Muscle of leg (tissue), 16 donors: ENCODE measurements at places on chromosomes 7 and 10. TPM values are rescaled to one million over a fixed set of nuclear protein-coding genes. Genes with fewer than 3 reads are reported as not detected.

GRCh38 chr7:131765575-131765974 is 209.1 kb upstream of the PODXL start:
- H3K27me3 ChIP-seq, result peaks cover 2% of the 10 kb centered on the region
- DNase-seq, result no peak
- H3K4me1 ChIP-seq, result no peaks in the 10 kb centered on the region
- no peak overlapping the region for H3K27ac ChIP-seq
- no peak overlapping the region for H3K4me3 ChIP-seq
- no peaks in the 10 kb centered on the region for H3K36me3 ChIP-seq

- DNase-seq, result peak; percentile 73
- no peaks in the 10 kb centered on the region for H3K36me3 ChIP-seq
- no peak overlapping the region for H3K27ac ChIP-seq
- no peaks in the 10 kb centered on the region for H3K4me1 ChIP-seq
- no peaks in the 10 kb centered on the region for H3K27me3 ChIP-seq
These were observed 9.6 kb upstream of the AGR3 start for GRCh38 chr7:16891338-16891737.

- no peaks in the 10 kb centered on the region for H3K36me3 ChIP-seq
- H3K27ac ChIP-seq, result peak overlapping the region; percentile 62
- DNase-seq, result no peak
These were observed 205.9 kb upstream of the SVIL start for GRCh38 chr10:29840516-29841276.

DNA sequence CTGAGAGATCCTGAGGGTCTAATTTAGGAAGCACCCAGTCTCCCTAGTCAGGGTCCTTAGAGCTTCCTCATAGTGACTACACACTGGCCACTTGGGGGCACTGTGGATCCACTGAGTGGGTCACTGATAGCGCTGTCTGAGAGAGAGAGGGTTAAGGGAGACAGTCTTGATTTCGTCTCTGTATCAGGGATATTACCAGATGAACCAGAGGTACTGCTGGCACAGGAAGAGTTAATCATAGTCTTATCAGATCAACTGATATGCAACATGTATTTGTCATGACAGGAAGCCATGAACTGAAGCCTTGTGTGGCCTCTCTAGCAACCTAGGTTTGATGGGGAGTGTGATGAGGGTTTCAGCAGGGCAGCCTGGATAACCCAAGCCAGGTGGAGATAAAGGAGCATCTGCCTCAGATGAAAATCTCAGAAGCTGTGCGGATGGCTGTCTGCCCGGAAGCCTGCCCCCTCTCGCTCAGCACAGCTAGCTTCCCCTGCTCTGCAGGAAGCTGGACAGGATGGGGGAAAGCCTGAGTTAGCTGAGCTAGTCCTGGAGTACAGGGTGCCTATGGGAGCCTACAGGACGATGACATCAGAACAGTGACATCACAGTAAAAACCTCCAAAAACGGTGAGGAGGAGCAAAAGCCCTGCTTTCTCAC is 214.0 kb upstream of the PRSS1 start:
- DNase-seq, result peak; percentile 42
- H3K27ac ChIP-seq, result no peak overlapping the region
- H3K27me3 ChIP-seq, result no peaks in the 10 kb centered on the region
- no peaks in the 10 kb centered on the region for H3K4me1 ChIP-seq
- H3K4me3 ChIP-seq, result no peak overlapping the region

- H3K4me1 ChIP-seq, result peaks cover 17% of the 10 kb centered on the region
- no peaks in the 10 kb centered on the region for H3K27me3 ChIP-seq
- H3K27ac ChIP-seq, result no peak overlapping the region
- no peak for DNase-seq
- H3K36me3 ChIP-seq, result no peaks in the 10 kb centered on the region
- H3K4me3 ChIP-seq, result no peak overlapping the region
These were observed 64.4 kb downstream of the ASB13 start for GRCh38 chr10:5601826-5602495.

GRCh38 chr7:22549667-22550513 is 49.9 kb upstream of the STEAP1B start:
- H3K4me3 ChIP-seq, result peak overlapping the region; percentile 33
- H3K27me3 ChIP-seq, result peaks cover 27% of the 10 kb centered on the region
- no peak overlapping the region for H3K27ac ChIP-seq
- DNase-seq, result no peak
- no peaks in the 10 kb centered on the region for H3K36me3 ChIP-seq

- H3K4me3 ChIP-seq, result no peak overlapping the region
- no peak overlapping the region for H3K27ac ChIP-seq
- no peaks in the 10 kb centered on the region for H3K4me1 ChIP-seq
- DNase-seq, result no peak
- peaks cover 6% of the 10 kb centered on the region for H3K36me3 ChIP-seq
These were observed 67.9 kb upstream of the OGDHL start for GRCh38 chr10:49830016-49830415.

GRCh38 chr7:152872061-152872744 is 112.7 kb downstream of the ACTR3B start:
- H3K27me3 ChIP-seq, result no peaks in the 10 kb centered on the region
- H3K4me3 ChIP-seq, result no peak overlapping the region
- DNase-seq, result no peak
- no peak overlapping the region for H3K27ac ChIP-seq
- H3K36me3 ChIP-seq, result no peaks in the 10 kb centered on the region

GRCh38 chr10:3231951-3232730 is 59.6 kb upstream of the PITRM1 start:
- H3K27me3 ChIP-seq, result no peaks in the 10 kb centered on the region
- H3K27ac ChIP-seq, result no peak overlapping the region
- DNase-seq, result peak; percentile 46
- H3K4me1 ChIP-seq, result peaks cover 10% of the 10 kb centered on the region
- H3K4me3 ChIP-seq, result no peak overlapping the region

DNA sequence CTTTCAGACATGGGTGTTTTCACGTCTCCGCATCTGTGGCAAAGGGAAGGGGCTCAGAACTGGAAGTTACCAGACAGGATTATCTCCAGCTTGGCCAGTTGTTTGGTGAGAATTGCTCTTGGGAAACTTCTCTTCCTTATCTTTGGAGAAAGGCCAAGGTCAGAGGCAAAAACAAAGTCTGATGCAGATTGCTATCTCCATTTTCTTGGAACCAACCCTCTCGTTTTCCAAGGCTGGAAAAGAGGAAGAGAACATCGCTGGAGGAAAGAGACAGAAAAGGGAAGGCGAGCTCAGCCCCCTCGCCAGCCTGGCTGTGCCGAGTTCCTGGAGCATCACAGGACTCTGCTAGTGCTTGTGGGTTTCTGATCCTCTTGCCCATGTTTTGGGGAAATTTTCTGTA is 396.8 kb upstream of the SHH start:
- no peak overlapping the region for H3K4me3 ChIP-seq
- H3K36me3 ChIP-seq, result no peaks in the 10 kb centered on the region

- no peaks in the 10 kb centered on the region for H3K36me3 ChIP-seq
- no peaks in the 10 kb centered on the region for H3K4me1 ChIP-seq
- DNase-seq, result no peak
- H3K4me3 ChIP-seq, result no peak overlapping the region
These were observed 116.0 kb downstream of the BUB3 start for GRCh38 chr10:123270221-123270620.

GRCh38 chr7:30019960-30020359 is 6.5 kb downstream of the FKBP14 start:
- no peak for DNase-seq
- H3K4me1 ChIP-seq, result no peaks in the 10 kb centered on the region
- no peak overlapping the region for H3K27ac ChIP-seq
- H3K36me3 ChIP-seq, result peaks cover 18% of the 10 kb centered on the region

- H3K27me3 ChIP-seq, result no peaks in the 10 kb centered on the region
- no peaks in the 10 kb centered on the region for H3K36me3 ChIP-seq
- DNase-seq, result peak; percentile 30
- H3K4me1 ChIP-seq, result no peaks in the 10 kb centered on the region
These were observed 757.0 kb upstream of the GALNT17 start for GRCh38 chr7:70374772-70375533.

GRCh38 chr7:93877742-93878141 is 12.8 kb downstream of the TFPI2 start:
- H3K4me3 ChIP-seq, result no peak overlapping the region
- no peaks in the 10 kb centered on the region for H3K4me1 ChIP-seq
- H3K27ac ChIP-seq, result no peak overlapping the region
- no peak for DNase-seq
- H3K27me3 ChIP-seq, result no peaks in the 10 kb centered on the region

GRCh38 chr7:102840404-102840803 is 72.4 kb upstream of the LRRC17 start:
- H3K27me3 ChIP-seq, result no peaks in the 10 kb centered on the region
- peaks cover 7% of the 10 kb centered on the region for H3K4me1 ChIP-seq

DNA sequence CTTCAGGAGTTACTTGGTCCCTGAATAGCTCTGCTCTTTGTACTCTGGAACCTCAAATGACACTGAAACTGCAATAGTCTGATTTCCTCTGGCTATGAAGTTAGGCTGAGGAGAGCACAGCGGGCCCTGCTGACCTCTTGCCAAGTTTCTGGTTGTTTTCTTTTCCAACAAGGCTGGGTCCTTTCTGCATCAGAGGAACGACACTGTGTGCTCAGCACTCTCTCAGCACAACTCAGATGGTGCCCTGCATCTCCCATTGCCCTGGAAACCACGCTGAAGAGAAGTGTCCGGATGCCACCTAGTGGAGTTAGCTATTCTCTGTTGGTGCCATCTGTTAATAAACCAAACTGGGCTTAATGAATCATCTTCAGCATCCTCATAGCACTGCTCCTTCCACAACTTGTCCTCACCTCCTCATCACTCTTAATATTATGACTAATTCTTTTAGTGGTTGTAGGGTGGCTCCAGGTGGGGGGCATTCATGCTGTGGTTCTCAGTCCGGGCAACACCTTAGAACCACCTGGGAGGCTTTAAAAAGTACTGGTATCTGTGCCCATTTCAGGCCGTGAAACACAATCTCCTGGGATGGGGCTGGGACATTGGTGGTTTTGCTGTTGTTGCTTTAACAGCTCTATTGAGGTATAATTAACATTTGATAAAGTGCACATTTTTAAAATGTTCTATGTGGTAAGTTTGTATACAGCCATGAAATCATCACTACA is 8.2 kb upstream of the EFCAB10 start:
- DNase-seq, result peak; percentile 58
- H3K27me3 ChIP-seq, result no peaks in the 10 kb centered on the region
- H3K4me1 ChIP-seq, result no peaks in the 10 kb centered on the region
- H3K27ac ChIP-seq, result no peak overlapping the region

GRCh38 chr7:155721056-155721455 is 76.6 kb downstream of the RBM33 start:
- no peaks in the 10 kb centered on the region for H3K4me1 ChIP-seq
- peaks cover 17% of the 10 kb centered on the region for H3K36me3 ChIP-seq
- H3K27me3 ChIP-seq, result no peaks in the 10 kb centered on the region
- no peak for DNase-seq

GRCh38 chr10:34190580-34190979 is 624.5 kb downstream of the PARD3 start:
- peaks cover 11% of the 10 kb centered on the region for H3K4me1 ChIP-seq
- H3K4me3 ChIP-seq, result no peak overlapping the region
- no peak for DNase-seq

- no peak overlapping the region for H3K27ac ChIP-seq
- no peaks in the 10 kb centered on the region for H3K27me3 ChIP-seq
- H3K4me3 ChIP-seq, result peak overlapping the region; percentile 97
These were observed 457 bp downstream of the ACADSB start for GRCh38 chr10:123009105-123009820.

- no peaks in the 10 kb centered on the region for H3K27me3 ChIP-seq
- no peak overlapping the region for H3K4me3 ChIP-seq
- H3K27ac ChIP-seq, result no peak overlapping the region
- H3K36me3 ChIP-seq, result no peaks in the 10 kb centered on the region
- peak; percentile 29 for DNase-seq
These were observed 470.1 kb upstream of the NRP1 start for GRCh38 chr10:33804584-33804983.

DNA sequence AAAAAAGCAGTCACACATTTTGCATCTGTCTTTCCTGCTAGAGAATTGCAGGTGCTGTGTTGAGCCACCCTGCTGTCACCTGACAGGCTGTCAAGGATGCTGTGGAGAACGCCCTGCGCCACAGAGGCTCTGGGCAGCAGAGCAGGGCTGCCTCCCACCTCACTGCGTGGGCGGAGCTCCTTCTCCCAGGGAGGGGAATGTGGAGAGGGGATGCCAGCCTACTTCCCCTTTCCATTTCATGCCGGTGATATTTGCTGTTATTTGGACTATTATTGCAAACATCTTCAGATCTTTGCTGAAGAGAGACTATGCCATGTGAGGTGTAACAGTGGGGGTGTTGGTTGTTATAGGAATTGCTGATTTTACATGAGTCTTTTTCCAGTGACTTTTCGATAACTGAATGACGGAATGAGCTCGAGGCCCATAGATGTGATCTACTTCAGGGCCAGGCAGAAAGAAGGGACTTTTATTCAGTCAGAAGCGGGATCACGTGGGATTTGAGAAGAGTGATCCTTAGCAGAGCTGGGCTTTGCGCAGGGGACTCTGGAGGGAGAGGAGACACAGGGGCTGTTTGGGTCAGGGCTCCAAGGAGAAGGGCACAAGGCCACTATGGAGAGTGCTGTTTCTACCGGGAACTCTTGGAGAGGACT is 13.6 kb upstream of the PRKAG2 start:
- peaks cover 44% of the 10 kb centered on the region for H3K27me3 ChIP-seq
- no peaks in the 10 kb centered on the region for H3K36me3 ChIP-seq
- peaks cover 12% of the 10 kb centered on the region for H3K4me1 ChIP-seq
- H3K27ac ChIP-seq, result no peak overlapping the region
- DNase-seq, result no peak

GRCh38 chr10:10310498-10310897 is 707.2 kb upstream of the CELF2 start:
- H3K36me3 ChIP-seq, result no peaks in the 10 kb centered on the region
- peak; percentile 19 for DNase-seq
- H3K4me1 ChIP-seq, result no peaks in the 10 kb centered on the region

DNA sequence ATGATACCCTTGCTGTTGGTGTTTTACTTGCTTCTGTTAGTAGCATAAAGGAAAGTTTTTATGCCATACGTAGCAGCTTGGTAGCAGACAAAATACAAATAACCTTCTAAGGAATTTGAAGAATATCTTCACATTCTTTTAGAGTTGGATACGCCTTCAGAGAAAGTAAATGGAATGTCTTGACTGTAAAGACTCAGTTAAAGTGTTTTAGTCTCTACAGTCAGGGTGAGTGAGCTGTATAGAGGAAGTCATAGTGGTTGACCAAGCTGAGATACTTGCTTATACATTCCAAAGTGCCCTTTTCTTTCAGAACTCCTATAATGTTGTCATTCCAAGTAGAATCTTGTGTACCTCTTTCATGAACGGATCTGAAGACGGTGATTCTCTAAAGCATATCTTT is 37.7 kb downstream of the RABGEF1 start:
- H3K4me3 ChIP-seq, result no peak overlapping the region
- peaks cover 50% of the 10 kb centered on the region for H3K36me3 ChIP-seq
- no peaks in the 10 kb centered on the region for H3K4me1 ChIP-seq
- H3K27ac ChIP-seq, result no peak overlapping the region
- no peaks in the 10 kb centered on the region for H3K27me3 ChIP-seq

ACSM6 gene
- total RNA-seq, result not detected

DNAJB6 gene
- 76.1 TPM for total RNA-seq

TAS2R38 gene
- not detected for total RNA-seq

ADARB2 gene
- total RNA-seq, result 0.13 TPM

THAP5 gene
- 22.8 TPM for total RNA-seq

LLCFC1 gene
- not detected for total RNA-seq

NPSR1 gene
- 0.31 TPM for total RNA-seq

NXPH1 gene
- total RNA-seq, result not detected

ABCC2 gene
- 1.1 TPM for total RNA-seq

OR2A42 gene
- total RNA-seq, result 0.04 TPM

HTR5A gene
- total RNA-seq, result not detected
